Left kidney (tissue), 8 donors: ENCODE measurements at places on chromosomes 6 and 20.
A peak's percentile ranks its signal among the peaks of the same experiment; 100 is the strongest.

GRCh38 chr6:7758456-7758855 lies 32.6 kb downstream of the BMP6 start:
- no peak for DNase-seq

DNA sequence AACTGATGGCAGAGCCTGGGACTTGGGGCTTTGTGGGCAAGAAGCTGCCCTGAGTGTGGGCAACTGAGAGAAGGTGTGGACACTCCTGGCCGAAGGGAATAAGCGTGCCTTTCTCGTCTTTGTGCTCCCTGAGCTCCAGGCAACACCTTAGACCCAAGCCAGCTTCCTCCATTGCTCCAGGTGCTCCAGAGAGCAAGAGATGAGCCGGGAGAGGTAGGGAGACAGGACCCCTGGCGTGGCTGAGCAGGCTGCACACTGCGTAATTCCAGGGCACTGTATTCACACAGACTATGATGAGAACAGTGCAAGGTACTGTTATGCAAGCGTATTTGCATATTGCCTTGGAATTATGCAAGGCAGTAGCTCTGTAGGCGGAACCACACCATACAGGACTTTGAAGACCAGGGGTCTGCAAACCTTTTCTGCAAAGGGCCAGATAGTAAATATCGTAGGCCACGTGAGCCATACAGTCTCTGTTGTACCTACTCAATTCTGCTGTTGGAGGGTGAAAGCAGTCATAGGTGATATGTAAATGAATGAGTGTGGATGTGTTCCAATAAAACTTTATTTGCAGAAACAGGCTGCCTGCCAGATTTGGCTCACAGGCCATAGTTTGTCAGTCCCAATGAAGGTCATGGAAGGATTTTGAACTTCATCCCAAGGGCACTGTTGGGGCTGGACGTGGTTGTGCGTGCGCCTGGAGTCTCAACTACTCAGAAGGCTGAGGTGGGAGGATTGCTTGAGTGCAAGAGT lies 42.1 kb upstream of the FAM83D start:
- DNase-seq, result no peak

- no peak for DNase-seq
Observed at GRCh38 chr6:169236988-169237387, 16.7 kb downstream of the THBS2 start.

- peak; percentile 54 for DNase-seq
Observed at GRCh38 chr6:41936073-41936837, 5.4 kb downstream of the CCND3 start.

DNA sequence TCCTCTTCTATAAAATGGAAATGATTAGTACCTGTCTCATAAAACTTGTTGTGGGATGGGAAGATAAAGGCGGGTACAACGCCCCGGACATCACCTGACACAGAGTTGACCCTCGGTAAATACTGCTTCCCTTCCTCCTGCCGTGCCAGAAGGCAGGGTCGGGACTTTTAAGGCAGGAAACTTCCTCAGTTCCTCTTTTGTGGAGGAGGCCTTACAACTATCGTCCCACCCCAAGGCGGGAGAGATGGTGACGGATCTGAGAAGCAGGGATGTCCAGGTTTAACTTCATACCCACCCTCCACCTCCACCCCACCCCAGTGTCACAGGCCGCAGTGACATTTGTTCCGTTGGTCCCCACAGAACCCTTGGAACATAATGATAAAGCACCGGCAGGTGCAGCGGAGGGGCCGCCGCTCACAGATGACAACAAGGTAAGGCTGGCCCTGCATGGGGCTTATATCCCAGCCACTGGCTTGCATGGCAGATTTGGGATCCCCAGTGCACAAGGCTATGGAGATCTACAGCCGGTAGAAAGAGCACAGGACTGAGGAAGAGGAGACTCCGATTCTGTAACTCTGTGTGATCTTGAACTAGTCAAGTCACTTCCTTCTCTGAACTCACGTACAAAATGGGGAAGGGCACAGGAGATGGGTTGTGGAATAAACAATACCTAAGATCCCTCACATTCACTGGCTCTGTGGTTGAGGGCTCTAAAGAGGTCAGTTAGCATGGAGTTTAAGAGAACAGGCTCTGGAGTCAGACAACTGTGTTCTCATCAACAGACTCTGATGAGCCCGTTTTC lies 764 bp downstream of the DNTTIP1 start:
- no peak for DNase-seq

DNA sequence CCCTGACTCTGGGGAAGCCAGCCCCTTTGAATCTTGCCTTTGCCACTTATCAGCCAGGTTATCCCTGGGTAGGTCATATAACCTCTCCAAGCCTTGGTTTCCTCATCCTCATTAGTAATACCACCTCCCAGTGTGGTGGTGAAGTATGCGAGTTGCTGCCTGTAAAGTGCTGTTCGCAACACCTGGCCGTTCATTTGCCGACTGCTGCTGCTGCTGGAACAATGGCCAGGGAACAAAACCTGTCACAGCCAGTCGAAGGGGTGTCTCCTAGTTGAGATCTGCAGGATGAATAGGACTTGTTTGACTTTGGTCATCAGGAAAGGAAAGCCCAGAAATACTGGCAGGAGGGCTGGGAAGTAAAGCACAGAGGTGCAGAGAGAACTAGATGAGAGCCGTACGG lies 6.1 kb downstream of the MANBAL start:
- DNase-seq, result no peak

DNA sequence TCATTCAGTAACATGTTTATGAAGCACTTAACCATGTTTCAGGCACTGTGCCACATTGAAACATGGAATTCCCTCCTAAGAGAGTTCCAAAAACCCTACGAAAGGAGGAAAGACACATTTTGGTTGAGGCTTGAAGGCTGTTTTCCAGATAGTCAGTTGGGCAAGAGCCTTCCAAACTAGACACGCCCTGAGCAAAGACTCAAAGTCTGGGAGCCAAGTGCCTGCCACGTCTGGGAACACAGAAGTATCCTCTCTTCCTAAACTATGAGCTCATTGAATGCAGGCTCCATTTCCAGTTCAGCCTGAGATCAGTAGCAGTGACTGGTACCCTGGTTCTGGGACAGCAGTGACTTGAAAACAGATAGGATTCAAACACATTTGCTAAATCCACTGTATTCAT lies 74.5 kb upstream of the FAM8A1 start:
- DNase-seq, result no peak

- no peak for DNase-seq
Observed at GRCh38 chr20:23641936-23642751, 4.4 kb upstream of the CST3 start.

DNA sequence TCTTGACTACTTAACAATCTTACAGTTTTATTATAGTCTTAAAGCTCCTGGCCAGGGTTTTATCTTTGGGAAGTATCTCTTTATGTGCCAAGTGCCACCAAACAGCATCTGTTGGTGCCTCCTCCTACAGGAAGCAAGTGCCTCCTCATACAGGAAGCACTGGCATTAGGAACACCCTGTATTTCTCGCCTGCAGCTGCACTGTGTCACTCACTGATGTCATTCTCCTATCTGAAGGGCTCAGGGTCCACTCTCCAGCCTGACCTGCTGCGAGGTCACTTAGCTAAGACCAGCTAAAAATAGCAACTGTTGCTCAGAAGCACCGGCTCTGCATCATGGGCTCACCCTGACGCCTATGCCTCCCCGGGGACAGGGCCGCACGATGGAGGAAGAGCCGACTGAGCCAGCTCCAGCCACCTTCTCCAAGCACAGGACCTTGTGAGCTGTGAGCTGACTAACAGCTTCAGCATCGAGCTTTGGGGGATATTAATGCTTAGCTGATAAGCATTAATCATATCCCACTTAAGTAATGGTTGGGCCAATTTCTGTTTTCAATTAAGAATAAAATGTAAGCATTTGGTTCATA lies 66.3 kb upstream of the CD93 start:
- no peak for DNase-seq

DNA sequence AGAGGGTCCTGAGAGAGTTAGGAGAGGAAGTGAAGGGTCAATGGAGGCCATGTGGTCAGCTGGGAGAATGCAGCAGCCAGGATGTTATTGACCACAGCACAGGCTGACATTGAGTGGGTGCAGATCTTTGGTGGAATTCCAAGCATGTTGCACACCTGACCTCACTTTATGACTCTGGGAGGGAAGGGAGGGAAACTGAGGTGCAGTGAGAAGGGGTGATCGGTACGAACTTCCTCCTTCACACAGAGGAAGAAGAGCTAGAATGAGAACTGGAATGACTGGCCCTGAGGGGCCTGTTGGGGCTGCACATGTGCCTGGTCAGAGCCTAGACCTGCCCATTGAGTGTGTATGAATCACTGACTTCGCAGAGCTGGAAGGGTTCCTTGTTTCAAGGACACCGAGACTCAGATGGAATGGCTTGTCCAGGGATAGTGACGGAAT lies 9.8 kb downstream of the FAM83D start:
- no peak for DNase-seq

DNA sequence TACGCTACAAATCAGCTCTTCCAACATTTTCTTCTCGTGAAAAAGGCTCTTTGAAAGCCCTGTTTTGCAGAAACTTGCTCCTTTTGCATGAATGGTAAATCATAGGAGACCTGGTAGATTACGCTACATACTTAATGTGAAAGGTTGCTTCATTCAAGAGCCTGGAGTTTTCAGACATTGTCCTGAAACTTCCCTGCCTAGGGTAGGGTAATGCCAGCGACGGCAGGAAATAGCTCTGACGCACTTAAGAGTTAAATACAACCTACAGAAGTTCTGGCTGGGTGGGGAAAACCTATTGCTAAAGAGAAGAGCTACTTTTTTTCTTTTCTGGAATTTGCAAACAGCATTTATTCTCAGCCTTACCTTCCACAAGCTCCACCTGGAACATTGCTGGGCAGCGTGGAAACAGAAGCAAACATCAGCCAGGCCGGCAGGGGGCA lies 144.5 kb downstream of the LPA start:
- no peak for DNase-seq

GRCh38 chr6:146925846-146926245 lies 278.4 kb upstream of the STXBP5 start:
- no peak for DNase-seq

GRCh38 chr20:63099456-63100173 lies 92.9 kb upstream of the BHLHE23 start:
- DNase-seq, result no peak

DNA sequence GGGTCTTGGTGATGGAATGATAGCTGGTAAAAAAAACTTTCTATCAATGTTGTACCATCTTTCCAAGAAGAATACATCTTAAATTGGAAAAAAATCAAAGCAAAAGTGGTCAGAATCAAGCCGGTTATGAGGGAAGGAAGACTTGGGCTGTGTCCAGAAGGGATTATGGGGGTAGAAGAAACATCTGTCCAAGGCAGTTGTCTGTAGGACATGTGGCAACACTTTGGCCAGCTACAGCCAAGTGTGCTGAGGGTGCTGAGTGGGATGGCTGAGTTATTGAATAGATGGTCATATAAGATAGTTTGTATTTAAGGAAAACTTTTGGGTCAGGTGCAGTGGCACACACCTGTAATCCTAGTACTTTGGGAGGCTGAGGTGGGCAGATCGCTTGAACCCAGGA lies 38.4 kb downstream of the INSM1 start:
- DNase-seq, result no peak

DNA sequence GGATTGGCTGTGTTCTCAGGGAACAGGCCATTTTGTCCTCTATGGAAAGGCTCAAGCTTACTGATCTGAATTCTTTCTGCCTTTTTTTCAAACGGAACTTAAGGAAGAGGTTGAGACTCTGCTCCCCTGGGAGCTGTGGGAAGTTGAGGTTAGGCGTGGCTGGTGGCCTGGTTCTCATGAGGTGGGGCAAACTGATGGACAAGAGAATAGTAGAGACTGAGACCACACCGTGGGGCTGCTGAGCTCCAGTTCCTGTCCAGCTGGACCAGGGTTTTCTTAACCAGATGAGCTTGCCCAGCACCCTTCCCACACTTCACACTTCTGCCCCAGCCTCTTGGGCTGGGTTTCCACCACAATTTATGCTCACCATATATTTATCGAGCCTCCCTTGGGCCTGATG lies 6.1 kb downstream of the AP5S1 start:
- DNase-seq, result no peak

DNA sequence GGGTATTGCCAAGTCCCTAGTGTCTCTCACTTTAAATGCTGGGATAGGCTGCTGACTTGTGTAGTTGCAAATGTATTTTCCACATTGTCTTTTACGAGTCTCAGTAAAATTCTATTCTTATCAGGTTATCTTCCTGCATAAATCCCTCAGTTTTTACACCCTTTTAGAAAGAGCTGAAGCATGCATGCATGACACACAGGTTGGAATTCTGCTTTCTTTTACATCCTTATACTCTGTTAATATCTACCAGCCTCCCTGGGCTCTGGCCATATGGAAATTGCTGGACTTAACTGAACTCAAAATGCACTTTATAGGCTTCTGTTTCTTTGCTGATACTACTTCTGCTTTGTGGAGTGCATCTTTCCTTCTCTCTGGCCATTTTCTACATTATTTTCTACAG lies 477.4 kb downstream of the FRK start:
- DNase-seq, result peak; percentile 3

- no peak for DNase-seq
Observed at GRCh38 chr6:113598786-113599185, 258.4 kb upstream of the MARCKS start.

GRCh38 chr20:55928266-55928665 lies 77.1 kb downstream of the CBLN4 start:
- peak; percentile 46 for DNase-seq

DNA sequence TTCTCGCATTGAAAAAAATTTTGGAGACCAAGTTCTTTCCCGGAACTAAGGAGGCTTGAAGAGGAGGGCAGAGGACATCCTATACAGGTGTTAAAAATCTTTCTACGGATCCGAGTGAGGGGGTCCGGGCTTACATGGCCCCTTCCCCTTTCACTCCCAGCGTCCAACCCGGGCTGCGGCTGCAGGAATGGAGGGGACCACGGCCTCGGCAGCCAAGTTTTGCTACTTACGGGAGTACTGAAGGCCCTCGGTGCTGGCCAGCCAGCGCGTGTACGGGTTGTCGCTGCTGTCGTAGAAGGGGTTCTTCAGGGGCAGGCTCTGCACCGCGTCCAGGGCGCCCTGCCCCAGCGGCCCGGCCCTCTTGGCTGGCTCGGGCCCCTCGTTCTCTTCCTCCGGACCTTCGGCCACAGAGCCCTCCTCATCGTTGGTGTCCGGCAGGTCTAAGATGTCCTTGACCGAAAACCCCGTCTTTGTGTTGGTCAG lies 642 bp downstream of the NKX2-2 start:
- no peak for DNase-seq

- no peak for DNase-seq
Observed at GRCh38 chr6:125596020-125596419, 153.4 kb upstream of the HEY2 start.

- no peak for DNase-seq
Observed at GRCh38 chr6:49464691-49465090, 1.5 kb downstream of the CENPQ start.
